ENCODE measurements at places on chromosomes 1 and 21.

DNA sequence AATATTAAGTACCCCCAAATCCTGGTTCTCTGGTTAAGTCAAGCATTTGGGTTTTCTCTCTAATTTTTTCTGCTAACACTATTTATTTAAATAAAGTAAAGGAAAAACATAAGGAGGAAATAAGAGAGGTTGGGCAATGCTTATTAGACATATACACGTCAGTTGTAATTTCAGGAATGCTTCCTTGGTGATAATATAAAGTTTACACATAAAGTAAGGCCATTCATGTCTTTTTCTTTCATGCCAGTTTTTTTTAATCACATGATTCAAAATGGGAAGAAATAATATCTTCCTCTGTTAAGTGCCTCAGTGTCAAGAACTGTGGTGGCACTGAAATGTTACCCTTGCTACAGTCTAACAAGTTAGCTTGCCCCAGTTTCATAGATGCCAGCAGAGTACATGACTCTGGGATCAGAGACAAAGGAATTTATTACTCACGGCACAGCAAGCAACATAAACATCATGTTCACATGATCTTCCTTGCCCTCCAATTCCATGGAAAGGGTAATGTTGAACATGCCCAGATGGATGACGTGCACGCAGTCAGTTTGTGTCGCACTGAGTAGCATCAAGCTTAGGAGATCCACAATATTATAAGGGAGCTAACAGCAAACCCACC lies 184.9 kb downstream of the PLA2G4A start:
- no peak for DNase-seq

DNA sequence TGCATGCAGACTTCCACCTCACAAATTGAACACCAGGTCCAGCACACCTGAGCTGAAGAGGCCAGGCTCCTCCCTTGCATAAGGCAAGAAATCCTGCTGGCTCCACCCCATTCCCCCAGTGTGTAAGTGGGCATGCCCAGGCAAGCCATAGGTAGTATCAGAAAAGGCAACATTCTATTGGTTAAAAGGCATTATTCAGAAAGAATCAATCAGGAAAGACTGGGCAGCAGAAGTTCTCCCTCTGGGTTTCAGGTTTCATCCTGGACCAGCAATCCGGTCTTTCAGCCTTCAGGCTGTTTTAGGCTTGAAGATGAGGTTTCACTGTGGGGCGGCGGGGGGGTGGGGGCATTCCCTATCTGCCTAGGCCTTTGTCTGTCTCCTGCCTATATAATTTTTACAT lies 42.0 kb upstream of the LHX8 start:
- no peak for DNase-seq

DNA sequence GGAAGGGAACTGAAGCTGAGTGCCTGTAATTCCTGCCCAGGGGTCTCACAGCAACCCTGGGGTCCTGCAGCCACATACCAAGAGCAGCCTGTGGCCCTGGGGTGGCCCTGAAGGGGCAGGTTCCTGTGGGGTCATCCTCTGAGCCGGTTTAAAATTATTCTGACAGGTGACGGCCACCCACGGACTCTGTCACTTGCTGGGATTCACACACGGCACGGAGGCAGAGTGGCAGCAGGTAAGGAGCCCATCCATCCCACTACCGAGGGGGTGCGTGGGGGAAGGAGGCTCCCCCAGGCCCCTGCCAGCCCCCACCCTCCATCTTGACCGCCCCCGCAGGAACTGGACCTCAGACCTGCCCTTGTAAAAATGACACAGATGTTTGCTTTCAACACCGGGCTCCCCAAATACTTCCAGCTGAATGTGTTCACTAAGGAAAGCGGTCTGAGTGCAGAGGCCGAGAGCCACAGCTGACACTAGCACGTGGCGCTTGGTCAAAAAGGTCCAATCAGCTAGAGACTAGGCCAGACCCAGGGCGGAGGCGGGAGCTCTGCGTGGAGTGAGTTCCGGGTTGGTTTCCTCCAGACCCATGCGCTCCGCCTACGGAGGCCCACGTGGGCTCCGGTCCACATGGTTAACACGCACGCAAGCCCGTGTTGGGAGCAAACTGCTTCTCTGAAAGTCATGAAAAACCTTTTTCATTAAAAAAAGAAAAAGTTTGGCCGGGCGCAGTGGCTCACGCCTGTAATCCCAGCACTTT lies 10.0 kb downstream of the YBEY start:
- DNase-seq: no peak

- DNase-seq: no peak
Measured at GRCh38 chr1:42162181-42162580, 2.4 kb downstream of the GUCA2A start.

GRCh38 chr1:218527737-218528136 lies 182.6 kb downstream of the TGFB2 start:
- no peak for DNase-seq

GRCh38 chr1:155966750-155967149 lies 11.6 kb downstream of the ARHGEF2 start:
- no peak for DNase-seq

- DNase-seq: peak; percentile 66
Measured at GRCh38 chr1:244361764-244362473, 89.8 kb downstream of the ADSS2 start.

GRCh38 chr1:84339503-84339902 lies 38.0 kb downstream of the SAMD13 start:
- DNase-seq: no peak

- no peak for DNase-seq
Measured at GRCh38 chr1:114559356-114559755, 22.1 kb downstream of the BCAS2 start.

DNA sequence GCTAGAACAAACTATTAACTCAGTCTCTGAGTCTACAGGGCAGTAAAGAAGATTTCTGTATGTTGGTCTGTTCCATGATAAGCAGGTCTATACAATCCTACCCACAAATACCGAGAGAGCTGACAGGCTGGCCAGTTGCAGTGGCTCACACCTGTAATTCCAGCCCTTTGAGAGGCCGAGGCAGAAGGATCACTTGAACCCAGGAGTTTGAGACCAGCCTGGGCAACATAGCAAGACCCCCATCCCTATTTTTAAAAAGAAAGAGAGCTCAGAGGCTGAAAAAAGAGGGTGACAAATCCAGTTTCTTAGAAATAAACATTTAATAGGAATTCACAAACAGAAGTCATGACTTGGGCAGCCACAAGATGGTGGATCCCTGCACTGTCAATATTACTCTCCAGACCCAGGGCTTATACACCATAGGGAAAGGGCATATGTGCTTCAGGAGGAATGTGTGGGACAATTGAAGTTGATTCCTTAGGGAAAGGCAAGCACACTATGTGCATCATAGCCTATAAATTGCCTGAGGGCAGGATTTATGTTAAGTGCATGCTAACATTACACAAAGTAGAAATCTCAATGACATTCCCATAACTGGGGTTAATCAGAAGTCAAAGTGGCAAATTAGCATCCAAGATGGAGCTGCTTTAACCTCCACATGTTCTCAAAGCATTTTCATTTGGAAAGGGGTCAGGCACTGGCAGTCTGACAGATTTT lies 66.8 kb downstream of the SLC16A1 start:
- no peak for DNase-seq

GRCh38 chr1:79603843-79604242 lies 597.3 kb upstream of the ADGRL4 start:
- no peak for DNase-seq

GRCh38 chr1:203693721-203694120 lies 67.1 kb downstream of the ATP2B4 start:
- DNase-seq: no peak

DNA sequence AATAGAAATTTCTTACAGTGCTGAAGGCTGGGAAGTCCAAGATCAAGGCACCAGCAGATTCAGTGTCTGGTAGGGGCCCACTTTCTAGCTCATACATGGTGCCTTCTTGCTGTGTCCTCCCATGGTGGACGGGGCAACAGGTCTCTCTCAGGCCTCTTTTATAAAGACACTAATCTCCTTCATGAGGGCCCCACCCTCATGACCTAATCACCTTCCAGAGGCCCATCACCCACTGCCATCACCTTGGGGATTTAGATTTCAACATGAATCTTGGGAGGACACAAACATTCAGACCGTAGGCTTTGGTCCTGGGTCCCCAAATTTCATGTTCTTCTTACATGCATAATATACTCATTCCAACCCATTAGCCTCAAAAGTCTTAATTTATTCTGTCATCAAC lies 71.5 kb downstream of the PGM1 start:
- DNase-seq: no peak

GRCh38 chr1:3188150-3188971 lies 119.4 kb downstream of the PRDM16 start:
- no peak for DNase-seq

GRCh38 chr1:167950569-167950968 lies 13.7 kb upstream of the MPC2 start:
- DNase-seq: no peak

DNA sequence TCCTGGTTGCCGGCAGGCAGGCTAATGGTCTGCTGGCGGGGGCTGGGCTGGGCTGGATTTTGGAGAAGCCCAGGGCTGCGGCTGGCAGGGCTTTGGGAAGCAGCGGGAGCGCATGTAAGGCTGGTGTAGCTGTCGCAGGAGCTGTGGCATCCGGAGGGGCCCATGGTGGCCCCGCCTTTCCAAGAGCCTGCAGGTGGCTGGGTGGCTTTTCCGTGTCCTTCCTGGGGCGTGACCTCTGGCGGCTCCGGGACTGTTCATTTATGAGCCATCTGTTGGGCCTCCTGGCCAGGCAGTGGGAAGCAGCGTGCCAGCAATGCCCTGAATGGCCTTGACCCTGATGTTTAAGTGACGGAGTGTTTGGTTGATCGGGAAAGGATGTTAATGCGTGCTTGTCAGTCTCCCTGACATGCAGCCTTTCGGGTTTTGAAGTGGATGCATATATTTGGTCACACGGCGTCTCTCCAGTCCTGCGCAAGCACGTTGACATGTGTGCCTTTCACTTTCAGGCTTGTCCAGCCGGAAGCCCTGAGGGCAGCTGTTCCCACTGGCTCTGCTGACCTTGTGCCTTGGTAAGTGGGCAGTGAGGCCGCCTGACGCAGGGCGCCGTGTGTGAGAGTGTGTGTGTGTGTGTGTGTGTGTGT lies 38.5 kb downstream of the AGPAT3 start:
- no peak for DNase-seq

DNA sequence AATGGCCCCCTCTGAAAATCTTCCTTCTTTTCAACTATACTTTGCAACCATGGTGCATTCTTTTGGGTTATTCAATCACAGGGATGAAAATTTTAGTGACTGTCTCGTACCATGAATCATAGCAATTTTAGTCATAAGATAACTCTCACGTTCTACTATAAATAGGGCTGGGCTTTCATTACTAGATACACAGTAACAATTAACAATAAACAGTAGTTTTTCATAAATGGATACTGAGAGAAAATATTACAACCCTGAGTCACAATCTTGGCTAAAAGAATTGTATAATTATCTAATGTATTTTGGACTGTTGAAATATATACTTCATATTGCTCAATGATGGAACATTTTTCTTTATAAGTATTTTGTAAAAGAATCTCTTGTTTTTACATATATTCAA lies 96.1 kb downstream of the TEX35 start:
- DNase-seq: peak; percentile 29

DNA sequence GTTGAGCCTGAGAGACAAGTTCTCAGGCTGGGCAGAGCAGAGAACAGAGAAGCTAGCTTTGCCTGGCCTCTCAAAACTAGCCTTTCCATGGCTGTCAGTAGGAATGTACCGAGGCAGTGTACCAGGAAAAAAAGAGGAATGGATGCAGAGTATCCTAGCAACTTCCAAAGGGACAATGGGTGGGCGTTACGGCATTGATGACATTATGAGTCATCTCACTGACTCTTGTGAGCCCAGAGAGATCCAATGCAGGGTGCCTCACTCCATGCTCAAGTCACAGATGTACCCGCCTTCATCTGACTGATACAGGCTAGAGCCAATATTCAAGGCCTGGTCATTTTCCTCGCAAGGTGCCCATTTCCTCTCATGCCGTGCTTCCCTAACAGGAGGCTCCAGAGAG lies 51.4 kb upstream of the C8B start:
- DNase-seq: no peak

GRCh38 chr1:224745924-224746323 lies 129.8 kb downstream of the CNIH3 start:
- no peak for DNase-seq

GRCh38 chr1:8347635-8348034 lies 29.7 kb downstream of the SLC45A1 start:
- DNase-seq: no peak

- no peak for DNase-seq
Measured at GRCh38 chr1:43879414-43879813, 54.2 kb upstream of the ARTN start.

DNA sequence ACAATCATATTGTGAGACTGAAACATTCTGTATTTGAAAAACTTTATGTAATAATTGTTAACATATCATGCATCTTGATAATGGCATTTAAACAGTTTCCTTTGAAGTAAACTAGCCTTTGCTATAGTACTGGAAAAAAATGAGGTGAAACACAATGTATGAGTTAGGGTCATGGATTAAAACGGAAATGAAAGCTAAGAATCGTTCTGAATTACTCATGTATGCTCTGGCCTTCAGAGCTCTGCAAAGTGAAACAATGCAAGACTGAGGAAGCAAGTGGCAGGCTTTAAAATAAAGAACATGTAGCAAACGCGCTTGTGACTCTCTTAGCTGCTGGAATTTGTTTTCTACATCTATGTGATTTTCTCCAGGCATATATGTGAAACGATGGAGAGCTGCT lies 317.1 kb downstream of the DPYD start:
- no peak for DNase-seq

GRCh38 chr1:187931776-187932175 lies 1103.0 kb downstream of the PLA2G4A start:
- DNase-seq: no peak

GRCh38 chr21:27550287-27550686 lies 583.4 kb upstream of the ADAMTS5 start:
- DNase-seq: no peak

Data from HTR-8/SVneo (cell line).